ENCODE measurements at places on chromosomes 12 and 14. TPM values are rescaled to one million over a fixed set of nuclear protein-coding genes. Genes with fewer than 3 reads are reported as not detected.

DNA sequence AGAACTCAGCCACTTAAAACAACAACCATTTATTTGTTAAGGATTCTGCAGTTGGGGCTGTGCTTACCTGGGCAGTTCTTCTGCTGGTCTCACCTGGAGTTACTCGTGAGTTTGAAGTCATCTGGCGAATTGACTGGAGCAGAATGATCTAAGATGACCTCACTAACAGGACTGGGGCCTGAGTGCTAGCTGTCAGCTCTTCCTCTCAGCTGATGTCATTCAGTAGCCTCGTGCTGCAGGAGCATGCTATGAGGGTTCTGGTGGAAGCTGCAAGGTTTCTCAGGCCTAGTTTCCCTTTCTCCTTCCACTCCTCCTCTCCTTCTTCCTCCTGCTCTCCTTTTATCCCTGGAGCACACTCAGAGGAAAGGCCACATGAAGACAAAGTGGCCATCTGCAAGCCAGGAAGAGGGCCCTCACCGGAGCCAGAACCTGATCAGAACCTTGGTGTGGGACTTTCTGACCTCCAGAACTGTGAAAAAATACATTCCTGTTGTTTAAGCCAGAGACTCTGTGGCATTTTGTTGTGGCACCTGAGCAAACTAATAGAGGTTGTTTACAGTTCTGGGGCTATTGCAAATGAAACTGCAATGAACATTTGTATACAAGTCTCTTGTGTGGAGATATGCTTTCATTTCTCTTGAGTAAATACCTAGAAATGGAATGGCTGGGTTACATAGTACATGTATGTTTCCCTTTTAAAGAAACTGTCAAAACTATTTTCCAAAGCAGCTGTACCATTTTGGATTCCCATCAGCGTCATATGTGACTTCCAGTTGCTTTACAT, 21.9 kb upstream of the MAP3K9 start:
- no peak for DNase-seq

- DNase-seq, result no peak
These were observed 141.3 kb downstream of the SMOC1 start for GRCh38 chr14:70020352-70021170.

- no peak for DNase-seq
These were observed 145.4 kb upstream of the BMP4 start for GRCh38 chr14:54102051-54102456.

DNA sequence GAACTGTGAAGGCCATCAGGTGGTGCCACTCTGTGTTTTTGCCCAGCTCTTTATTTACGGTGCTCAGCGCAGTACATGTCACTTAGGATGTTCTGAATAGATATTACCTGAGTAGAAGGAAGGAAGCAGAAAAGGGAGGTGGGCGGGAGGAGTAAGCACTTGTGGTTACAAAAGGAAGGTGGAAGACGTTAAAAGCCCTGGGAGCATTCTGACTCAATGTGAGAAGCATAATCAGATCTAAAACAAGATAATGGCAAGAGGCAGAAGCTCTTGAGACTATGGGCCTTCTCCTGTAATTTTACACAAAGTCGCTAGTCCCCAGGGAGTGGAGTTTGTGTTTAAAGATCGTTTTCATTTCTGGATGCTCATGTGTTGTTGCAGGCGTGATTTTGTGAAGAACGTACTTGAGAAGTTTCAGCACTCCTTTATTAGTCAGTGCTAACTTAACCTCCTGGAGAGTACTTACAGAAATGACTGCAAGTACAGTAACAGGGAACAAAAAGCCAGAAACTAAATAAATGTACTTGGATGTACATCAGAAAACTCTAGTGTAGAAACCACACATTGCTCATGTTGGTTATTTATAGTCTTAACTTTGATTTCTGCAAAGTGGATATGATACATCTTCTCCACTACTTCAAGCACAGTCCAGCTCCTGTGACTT, 1523.5 kb downstream of the AACS start:
- DNase-seq, result no peak

GRCh38 chr12:107254258-107254856, 161.0 kb upstream of the CRY1 start:
- DNase-seq, result no peak

DNA sequence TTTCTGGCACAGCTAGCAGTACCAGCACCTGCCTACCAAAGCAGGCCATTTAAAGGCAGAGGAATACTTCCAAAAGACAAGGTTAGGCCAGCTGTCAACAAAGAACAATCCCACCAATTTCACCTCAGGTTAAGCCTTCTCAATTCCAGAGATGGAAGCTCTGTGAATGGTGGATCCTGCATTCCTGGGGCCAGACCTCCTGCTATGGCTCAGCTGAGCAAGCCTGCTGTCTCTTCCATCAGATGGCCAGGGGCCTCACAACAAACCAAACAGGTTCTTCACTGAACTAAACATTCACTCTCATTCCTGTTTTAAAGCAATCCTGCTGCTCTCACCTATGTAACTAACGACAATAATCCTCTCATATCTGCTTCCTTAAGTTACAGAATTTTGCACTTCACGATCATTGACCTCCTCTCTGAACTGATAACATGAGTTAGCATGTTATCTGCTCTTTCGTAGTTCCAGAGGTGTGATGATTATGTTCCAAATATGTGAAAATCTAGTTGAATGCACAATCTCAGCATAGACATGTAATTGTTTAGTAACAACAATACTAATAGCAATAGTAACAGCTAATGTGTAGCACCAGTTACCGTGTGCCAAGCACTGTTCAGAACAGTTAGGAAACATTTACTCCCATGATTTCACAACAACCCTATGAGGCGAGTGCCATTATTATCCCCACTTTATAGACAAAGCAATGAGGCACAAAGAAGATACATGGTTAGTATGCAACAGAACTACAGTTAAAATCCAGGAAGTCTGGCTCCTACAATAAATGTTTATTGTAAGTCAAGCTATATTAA, 73.2 kb downstream of the SLC2A13 start:
- no peak for DNase-seq

DNA sequence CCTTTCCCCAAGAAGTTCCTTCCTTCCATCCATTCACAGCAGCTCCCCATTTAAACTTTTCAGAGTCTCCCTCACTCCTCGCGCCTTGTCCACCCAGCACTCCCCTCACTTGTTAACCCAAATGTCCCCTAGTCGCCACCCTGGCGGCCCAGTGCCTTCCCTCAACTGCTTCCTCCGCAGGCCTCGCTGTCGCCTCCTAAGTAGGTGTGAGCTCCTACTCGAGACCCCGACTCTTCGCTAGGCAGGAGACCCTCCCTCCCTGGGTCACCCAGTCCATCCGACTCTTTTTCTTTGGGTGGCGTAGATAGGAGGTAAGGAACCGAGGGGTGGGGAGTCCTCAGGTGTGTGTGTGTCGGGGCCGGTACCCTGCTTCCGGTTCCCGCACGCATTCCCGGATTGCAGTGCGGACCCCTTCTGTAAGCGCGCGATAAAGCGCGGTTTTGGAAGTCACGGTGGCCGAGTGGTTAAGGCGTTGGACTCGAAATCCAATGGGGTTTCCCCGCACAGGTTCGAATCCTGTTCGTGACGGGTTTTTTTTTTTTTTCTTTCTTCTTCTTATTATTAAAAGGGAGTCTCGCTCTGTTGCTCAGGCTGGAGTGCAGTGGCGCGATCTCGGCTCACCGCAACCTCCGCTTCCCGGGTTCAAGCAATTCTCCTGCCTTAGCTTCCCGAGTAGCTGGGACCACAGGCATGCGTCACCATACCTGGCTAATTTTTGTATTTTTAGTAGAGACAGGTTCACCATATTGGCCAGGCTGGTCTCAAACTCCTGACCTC, 823 bp upstream of the SMARCC2 start:
- DNase-seq, result peak; percentile 40

- no peak for DNase-seq
These were observed 149.1 kb downstream of the NTF3 start for GRCh38 chr12:5581019-5581418.

DNA sequence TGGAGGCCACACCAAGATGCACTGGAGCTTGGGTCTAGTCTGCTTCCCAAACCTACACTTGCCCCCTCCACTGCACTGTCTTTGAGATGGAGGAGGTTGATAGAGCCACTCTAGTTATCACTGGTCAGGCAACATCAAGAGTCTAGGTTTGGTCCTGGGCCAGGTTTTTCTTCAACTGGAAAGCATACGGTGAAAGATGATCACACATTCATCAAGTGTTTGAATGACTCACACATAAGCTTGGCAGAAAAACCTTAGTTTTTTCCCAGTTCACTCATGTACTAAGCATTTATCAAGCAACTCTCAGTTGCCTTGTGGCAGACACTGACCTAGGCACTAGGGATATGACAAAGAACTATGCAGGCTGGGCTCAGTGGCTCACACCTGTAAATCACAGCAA, 84.5 kb downstream of the PLEKHG3 start:
- peak; percentile 52 for DNase-seq

DNA sequence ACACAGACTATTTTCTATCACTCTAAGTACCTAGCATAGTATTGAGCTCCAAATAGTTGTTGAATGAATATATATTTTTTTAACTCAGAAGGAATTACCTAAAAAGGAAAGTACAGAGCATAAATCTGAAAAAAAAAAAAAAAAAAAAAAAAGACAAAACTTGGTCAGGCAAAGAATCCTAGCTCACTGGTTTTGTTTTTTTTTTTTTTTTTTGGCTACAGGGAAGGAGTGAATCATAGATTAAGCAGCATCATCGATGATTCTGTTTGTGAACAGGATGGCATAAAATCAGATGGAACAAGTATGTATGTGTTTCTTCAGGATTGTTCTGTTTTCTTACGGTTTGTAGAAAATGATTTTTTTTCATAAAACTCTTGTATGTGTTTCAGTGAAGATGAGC, 66.1 kb upstream of the BCAT1 start:
- DNase-seq, result no peak

DNA sequence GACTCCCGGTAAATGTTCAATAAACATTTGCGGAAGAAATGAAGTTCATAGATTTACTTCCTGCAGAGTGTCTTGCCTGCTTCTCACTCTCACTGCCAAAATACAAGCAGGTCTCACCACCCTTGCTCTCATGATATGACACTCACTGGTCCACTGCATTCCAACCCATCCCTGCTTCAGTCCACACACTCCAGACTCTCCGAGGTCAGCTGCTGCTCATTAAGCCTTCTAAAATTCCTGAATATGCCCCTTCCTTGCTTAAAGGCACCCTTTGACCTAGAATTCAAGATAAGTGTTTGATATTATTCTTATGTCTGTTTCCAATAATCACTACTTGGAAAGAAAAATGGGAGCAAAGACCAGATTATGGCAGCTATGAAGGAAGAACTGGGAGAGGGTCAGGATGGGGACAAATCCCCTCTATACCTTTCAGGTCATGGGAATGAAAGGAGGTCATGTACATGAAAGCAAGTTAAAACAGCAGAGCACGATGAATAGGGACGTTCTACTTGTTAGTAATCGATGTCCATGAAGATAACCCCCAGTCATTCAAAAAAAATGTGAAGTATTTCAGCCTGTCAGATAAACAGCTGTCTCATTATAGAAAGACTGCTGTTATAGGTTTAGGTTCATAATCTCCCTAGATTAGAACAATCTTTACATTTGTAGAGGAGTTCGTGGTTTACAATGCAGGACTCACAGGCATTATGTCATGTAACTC, 10.5 kb upstream of the NID2 start:
- no peak for DNase-seq

- DNase-seq, result no peak
These were observed 408.1 kb upstream of the TMTC1 start for GRCh38 chr12:30191696-30192455.

DNA sequence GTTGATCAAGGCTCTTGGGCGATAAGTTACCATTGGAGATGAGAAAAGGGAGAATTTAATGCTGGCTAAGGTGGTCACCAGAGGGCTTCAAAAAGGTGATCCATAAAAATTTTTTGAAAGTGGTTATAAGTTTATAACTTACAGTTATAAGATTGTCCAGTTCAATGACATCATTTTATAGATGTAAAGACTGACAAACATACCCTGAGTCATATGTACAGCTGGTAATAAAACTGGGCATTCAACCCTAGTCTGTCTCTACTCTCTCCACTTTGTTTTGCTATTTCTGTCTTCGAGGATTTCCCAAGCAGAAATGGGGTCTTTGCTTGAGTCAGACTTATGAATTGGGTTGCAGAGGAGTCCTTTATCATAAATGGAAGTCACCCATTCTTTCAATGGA, 454.0 kb downstream of the SOX5 start:
- no peak for DNase-seq

DNA sequence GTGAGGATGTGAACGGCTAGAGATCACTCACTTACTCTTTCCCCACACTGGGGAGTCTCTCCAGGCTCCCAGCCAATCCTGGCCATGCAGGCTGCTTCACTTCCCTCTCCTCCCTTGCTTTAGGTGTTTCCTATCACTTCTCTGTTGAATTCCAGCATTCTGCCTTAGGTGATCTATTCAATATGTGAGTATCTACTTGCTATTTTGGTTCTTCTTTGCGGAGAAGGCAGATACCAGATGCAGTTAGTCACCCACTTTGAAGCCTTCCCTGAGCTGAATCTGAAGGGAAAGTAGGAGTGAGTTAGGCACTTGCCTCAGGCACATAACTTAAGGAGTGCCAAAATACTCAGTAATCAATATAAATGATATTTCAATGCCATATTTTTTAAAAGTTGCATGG, 36.0 kb upstream of the FAR2 start:
- no peak for DNase-seq

- no peak for DNase-seq
These were observed 91.7 kb upstream of the PELI2 start for GRCh38 chr14:56026506-56026905.

DNA sequence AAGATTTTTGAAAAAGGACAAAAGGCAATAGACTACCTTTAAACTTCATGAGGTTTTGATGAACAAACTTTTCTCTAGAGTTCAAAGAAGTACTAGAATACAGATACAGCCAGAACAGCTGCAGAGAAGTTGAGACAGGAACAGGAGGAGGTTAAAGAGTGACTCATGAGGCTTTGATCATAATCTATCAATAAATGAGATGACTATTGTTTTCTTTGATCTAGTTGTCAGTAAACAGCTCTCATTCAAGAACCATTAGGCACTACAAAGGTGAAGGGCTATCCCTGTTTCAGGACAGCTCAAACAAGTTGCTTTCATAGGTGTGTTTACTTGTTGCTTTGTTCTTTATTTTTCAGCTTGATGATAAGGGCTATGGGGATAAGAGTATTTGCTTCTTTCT, 2.4 kb downstream of the WASHC3 start:
- no peak for DNase-seq

- DNase-seq, result no peak
These were observed 10.9 kb downstream of the HRK start for GRCh38 chr12:116870306-116870705.

AMDHD1 gene
- not detected for total RNA-seq

SLC25A21 gene
- total RNA-seq, result 1.5 TPM

CLEC1A gene
- total RNA-seq, result not detected

MDGA2 gene
- 0.23 TPM for total RNA-seq

LUM gene
- 0.29 TPM for total RNA-seq

SOAT2 gene
- not detected for total RNA-seq

FGF6 gene
- total RNA-seq, result not detected

CFAP251 gene
- total RNA-seq, result 4.6 TPM

SYNE3 gene
- not detected for total RNA-seq

MSRB3 gene
- 11.4 TPM for total RNA-seq

All from epithelial cell of proximal tubule (primary cell).